ENCODE measurements at places on chromosomes 13 and 19.

- DNase-seq = no peak
Measured at GRCh38 chr19:11586331-11586730, 8.9 kb upstream of the ACP5 start.

GRCh38 chr19:48997972-48998371 is 4.3 kb downstream of the RUVBL2 start:
- no peak for DNase-seq

- DNase-seq = no peak
Measured at GRCh38 chr19:12984143-12984627, 11.1 kb upstream of the NFIX start.

- no peak for DNase-seq
Measured at GRCh38 chr13:32205431-32206096, 109.6 kb downstream of the ZAR1L start.

- no peak for DNase-seq
Measured at GRCh38 chr13:85333506-85334020, 465.7 kb downstream of the SLITRK6 start.

GRCh38 chr19:13149628-13150186 is 468 bp downstream of the STX10 start:
- no peak for DNase-seq

GRCh38 chr19:20167020-20167644 is at the start of gene ZNF486:
Gene ZNF486, plus strand, starts transcription at chr19:20167214. Its CDS starts 117 bp downstream, at chr19:20167331.
- DNase-seq = peak; percentile 82

DNA sequence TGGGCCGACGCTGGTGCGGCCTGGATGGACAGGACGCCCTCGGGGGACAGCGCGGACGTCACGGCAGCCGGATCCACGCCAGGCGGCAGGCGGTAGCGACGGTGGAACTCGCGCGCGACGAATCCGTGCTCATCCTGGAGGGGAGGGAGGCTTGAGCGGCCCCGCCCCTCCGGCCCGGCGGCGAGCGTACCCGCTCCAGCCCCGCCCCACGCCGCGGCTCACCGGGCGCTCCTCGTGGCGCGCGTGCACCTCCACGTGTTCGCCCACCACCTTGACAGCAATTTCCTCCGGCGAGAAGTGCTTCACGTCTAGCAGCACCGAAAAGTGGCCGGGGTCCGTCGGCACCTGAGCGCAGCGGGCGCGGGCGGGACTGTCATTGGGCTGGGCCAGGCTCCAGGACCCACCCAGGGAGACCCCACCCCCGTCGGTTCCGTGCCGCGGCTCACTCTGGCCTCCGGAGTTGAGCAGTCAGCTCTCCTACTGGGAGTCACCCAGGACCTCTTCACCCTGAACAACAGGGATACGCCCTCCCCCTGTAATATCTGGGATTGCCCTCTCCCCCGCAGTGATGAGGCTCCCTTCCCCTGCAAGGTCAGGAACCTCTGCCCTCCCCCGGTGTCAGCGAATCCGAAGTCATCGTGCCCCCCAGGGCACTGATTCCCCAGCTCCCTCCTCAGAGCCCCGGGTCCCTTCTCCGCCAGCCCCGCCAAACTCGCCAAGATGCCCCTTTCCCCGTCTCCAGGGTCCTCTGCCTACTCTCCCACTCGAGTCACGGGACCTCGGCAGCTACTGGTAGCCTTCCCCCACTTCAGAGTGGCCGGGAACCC is 1.1 kb downstream of the HSPB6 start:
- no peak for DNase-seq

- no peak for DNase-seq
Measured at GRCh38 chr13:73063166-73063565, 4.4 kb downstream of the KLF5 start.

All from iPS DF 19.7 (cell line).